ENCODE measurements at places on chromosomes 1 and 21.

GRCh38 chr1:158972841-158973240 is 36.9 kb upstream of the IFI16 start:
- no peak for DNase-seq

GRCh38 chr21:42397746-42398394 is 2.0 kb upstream of the TMPRSS3 start:
- DNase-seq, result no peak

DNA sequence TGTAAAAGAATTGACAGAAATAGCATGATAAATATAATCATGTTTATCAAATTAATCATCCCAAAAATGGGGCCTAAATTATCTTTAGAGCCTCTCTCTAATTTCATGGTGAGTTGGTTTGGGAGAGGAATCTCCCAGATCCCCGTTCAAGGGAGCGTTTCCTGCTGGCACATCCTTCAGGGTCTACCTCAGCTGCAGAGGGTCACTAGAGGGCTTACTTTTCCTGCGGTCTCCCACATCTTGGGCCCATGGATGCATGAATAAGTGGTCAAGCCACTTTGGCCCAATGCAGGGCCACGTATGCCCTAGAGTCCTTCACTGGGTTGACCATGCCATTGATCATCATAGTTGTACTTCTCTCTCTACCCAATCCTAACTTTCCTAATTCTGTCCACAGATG is 164.1 kb downstream of the USP25 start:
- no peak for DNase-seq

DNA sequence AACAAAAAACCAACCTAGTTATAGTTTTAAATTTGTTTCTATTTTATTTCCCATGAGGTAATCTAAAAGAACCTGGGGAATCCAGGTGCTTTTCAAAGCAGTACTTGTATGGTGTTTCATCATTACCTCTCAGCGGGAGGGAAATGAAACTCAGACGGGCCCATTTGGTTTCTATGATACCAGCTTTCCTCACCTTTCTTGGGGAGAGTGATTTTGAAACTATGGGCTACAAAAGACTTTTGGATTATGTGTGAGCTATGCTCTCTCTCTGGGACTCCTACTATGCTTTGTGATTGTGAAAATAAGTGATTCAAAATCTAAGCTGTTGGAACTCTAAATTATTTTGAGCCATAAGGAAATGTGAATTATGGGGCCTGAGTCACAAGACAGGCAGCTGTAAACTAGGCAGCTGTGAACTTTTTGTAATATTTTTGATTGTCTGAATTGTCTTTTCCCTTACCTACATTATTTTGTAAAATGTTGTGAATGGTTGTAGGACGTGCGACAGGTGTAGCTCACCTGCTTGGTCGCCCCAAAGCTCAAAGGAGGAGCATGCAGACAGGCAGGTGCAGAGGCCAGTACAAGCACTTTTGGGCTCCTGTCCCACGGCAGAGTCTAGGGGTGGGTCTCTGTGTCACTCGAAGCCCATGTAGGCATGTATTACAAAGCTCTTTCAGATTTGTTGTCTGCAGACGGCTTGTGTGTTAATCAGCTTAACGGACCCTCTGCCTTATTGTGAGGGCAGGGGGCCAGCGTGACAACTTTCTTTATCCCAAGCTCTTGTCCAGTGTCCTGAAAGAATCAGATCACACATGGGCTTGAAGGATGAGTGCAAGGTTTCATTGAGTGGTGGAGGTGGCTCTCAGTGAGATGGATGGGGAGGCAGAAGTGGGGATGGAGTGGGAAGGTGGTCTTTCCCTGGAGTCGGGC is 64.8 kb upstream of the BACH1 start:
- DNase-seq, result no peak

Data from AG08395 (cell line).